ENCODE measurements at places on chromosomes 13 and 19.
A peak's percentile ranks its signal among the peaks of the same experiment; 100 is the strongest.

DNA sequence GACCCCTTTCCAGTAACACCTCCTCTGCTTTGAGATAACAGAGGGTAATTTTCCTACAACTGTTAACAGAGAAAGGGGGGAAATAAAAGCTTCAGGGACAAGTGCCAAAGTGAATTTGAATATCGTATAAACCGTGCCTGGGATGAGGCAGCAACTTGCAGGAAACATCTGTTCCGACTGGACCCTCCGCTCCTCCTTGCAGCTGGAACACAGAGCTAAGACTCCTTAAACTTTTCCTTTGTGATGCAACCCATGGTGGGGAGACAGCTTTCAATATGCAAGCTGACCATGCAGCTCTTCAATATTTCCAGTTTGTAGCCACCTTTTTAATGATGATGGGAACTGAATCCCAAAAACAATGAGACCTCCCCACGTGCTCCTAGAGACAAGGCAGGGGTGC is 432.6 kb downstream of the ZNF536 start:
- DNase-seq = no peak

DNA sequence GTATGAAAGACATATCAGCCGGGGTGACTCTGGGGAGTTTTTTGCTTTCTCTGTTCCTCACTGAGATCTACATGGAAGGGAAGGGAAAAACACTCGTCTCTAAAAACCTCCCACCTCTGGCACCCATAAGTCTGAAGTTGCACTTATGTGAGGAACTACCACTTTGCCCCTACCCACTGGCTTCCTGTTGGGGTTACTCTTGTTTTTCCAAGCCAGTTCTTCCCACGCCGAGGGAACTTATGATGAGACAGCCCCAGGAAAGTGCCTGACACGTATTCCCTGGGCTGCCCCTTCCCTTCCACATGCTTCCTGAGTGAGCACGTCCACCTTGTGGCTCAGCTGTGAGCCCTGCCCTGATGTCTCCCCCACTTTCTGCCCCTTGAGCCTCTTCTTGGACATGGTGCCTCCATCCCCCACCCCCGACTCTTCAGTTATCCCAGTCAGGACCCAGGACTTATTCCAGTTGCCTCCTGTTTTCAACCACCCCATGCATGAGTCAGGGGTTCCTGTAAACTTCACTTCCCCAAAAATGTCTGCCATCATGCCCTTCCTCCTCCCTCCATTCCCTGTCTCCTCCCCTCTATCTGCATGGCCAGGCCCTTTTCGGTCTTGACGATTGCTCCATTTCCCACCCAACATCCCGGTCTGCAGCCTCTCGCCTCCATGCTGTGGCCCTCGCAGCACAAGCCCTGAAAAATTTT is 5.1 kb upstream of the SIGLEC7 start:
- DNase-seq = no peak

DNA sequence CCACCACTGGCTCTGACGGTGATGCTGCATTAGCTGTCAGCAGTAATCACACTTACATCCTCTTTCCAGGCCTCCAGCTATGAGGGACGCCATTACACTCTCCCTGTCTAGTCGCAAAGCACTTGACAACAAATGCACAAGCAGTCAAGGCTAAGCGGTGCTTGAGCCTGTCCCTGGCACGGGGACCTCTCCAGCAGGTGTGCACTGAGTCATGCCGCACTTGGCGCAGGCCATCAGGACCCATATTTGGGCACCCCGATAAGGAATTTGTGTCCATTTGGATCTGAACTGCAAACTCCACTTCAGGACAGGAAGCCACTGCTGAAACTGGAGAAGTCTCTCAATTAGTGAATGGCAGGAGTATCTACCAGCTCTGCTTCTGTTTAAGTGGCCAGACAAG is 301.9 kb upstream of the OBI1 start:
- DNase-seq = no peak

- no peak for DNase-seq
These were observed 36.4 kb upstream of the NANOS3 start for GRCh38 chr19:13840305-13841085.

GRCh38 chr19:7442423-7442822 is 46.4 kb downstream of the PEX11G start:
- DNase-seq = no peak

GRCh38 chr13:100022798-100023197 is 41.2 kb downstream of the ZIC2 start:
- no peak for DNase-seq

GRCh38 chr13:39073983-39074382 is 35.7 kb downstream of the NHLRC3 start:
- no peak for DNase-seq

DNA sequence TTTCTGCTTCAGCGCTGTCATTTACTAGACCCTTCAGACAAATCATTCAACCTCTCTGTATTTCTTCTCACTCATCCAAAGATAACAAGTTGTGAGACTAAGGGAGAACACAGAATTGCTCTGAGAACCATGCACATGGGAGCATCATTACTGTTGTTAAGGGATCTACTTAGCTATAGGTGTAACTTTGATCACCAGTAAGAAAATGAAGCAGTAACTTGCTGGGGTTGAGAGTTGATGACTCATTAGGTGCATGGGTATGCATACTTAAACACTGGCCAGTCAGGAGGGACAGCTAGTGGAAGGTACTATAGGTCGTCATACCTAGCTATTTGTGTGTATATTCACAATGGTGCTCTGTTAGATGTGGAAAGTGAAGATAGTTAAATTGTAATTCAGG is 61.5 kb downstream of the B3GLCT start:
- DNase-seq = no peak

GRCh38 chr13:36057041-36057440 is 74.1 kb downstream of the DCLK1 start:
- DNase-seq = no peak

DNA sequence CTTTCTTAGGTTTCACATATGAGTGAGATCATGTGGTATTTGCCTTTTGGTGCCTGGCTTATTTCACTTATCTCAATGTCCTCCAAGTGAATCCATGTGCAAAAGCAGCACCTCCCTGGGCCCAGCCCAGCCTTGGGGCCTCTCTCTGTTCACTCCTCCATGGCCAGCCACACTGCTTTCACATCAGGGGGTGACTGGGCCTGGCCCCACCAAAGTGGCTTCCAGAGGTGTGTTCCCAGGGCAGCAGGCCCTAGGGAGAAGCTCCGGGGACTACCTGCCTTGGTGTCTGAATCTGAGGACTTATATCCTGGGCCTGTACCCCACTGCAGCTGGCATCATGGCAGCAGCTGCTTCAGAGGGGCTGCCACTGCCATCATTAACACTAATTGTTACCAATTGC is 829.9 kb upstream of the SLITRK5 start:
- DNase-seq = no peak

DNA sequence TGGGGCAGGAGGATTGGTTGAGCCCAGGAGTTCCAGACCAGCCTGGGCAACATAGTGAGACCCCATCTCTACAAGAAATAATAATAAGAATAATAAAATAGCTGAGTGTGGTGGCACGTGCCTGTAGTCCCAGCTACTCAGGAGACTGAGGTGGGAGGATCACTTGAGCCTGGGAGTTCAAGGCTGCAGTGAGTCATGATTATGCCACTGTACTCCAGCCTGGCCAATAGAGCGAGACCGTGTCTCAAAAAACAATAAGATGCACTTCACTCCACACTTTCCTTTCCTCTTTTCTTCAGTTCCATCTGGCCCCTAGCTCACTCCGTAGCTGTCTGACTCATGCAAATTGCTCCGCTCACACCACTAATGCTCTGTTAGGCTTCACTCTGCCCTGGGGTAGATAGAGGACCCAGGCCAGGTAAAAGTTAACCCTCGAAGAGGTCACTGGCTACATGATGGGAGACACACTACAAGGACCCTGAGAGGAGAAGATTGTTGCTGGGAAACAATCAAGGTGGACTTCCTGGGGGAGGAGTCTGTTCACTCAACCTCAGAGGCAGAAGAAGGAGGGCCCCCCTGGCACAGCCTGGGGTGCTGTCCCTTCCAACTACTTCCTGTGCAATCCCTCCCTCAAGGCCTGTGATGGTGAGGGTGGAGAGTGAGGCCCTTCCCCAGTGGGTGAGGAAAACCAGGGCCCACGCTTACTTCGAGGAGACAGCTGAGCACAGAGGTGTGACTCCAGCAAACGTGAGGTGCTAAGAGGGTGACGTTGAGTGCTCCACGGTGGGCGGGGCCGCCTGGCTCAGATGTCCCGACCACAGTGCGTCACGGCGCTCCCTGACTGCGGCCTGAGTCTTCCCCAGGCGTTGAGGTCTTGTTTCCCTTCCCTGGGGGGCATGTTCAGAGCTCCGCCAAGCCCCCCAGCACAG is 8.8 kb upstream of the TNFSF9 start:
- no peak for DNase-seq

- no peak for DNase-seq
These were observed 65.3 kb upstream of the MCF2L start for GRCh38 chr13:112903606-112904195.

- DNase-seq = no peak
These were observed 347.2 kb downstream of the ZNF536 start for GRCh38 chr19:30719189-30719998.

DNA sequence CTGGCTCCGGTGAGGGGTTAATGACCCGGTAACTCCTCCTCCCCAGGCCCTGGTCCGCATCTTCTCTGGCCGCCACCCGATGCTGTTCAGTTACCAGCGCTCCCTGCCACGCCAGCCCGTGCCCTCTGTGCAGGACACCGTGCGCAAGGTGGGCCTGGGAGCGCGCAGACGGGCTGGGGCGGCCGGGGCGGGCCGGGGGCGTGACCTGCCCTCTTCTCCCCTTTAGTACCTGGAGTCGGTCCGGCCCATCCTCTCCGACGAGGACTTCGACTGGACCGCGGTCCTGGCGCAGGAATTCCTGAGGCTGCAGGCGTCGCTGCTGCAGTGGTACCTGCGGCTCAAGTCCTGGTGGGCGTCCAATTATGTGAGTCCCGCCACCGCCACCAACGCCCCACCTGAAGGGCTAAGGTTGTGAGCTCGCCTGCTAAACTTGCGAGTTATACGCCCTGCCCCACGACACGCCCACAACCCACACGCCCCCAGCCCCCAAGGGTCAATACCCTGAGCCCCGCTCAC is 10.4 kb downstream of the CPT1C start:
- no peak for DNase-seq

- peak; percentile 55 for DNase-seq
These were observed at the start of gene POLR1D for GRCh38 chr13:27621366-27622101. Gene POLR1D, plus strand, starts transcription at chr13:27621892. Its CDS starts 92 bp downstream, at chr13:27621984.

- no peak for DNase-seq
These were observed 207.9 kb downstream of the TM9SF2 start for GRCh38 chr13:99709134-99709533.
